ENCODE measurements at places on chromosomes 11 and 22. TPM values are rescaled to one million over a fixed set of nuclear protein-coding genes. Genes with fewer than 3 reads are reported as not detected.

BIK gene
- 3.0 TPM for total RNA-seq

DNA sequence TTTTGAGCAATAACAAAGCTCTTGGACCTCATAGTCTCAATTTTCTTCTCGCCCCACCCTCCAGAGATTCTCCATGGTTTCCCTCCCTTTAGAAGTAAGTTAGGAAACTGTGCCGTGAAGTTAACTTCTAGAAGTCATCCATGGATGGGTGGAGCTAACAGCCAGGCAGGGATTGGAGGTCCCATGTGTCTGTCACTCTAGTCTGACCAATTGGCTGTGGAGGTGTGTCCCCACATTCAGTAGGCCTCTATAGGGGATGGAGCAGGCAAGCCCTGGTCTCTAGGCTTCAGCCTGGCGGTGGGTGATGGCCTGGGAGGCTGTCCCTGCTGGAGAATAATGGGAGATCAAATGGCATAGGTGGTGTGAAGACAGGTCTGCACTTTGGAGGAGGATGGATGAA is 50.7 kb downstream of the TP53I11 start:
- DNase-seq: peak; percentile 71

DNA sequence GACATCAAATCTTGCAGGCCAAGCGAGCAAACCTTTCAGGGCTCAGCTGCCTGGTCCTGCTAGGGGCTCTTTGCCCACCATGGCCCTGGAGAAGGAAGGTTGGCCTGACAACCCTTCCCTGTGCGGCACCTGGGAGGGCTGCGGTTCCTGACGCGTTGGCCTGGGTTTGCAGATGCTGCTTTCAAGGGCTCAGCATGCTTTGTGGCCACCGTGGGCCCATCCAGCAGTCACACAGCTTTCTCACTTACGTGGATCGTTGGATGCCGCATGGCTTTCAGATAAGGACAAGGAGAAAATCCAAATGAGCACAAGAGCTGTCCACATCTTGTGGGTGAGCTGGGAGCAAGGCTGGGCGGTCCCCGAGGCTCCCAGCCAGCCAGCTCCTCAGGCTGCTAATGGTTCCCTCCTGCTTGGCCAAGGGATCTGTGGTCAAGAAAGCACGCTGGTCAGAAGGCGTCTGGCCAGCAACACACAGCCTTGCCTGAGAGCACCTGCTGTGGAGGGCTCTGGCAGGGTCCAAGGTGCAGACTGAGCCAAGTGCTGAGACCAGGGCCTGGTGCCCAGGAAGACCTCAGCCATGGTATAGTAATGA is 8.2 kb downstream of the C11orf24 start:
- no peak for DNase-seq

DNA sequence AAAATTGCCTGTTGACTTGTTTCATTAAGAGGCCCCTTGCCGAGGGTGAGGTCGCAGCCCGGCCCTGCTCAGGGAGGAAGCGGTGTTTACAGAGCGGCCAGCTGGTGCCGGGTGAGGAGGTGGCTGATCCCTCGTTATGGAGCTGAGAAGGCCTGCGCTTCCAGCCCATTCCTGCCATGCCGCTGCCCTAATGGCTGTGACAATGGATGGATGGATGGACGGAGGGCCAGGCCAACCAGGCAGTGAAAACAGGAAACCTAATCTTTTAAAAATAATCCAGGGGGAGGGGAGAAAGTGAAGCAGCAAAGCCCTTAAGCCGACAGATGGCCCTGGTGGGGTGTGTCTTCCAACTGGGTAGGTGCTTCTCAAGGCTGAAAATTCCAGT is 38.5 kb downstream of the BCR start:
- peak; percentile 55 for DNase-seq

- DNase-seq: no peak
These were observed 29.6 kb downstream of the C22orf31 start for GRCh38 chr22:29032014-29032475.

All from WTC11 (cell line).